ENCODE measurements at places on chromosomes 13 and 19.

DNA sequence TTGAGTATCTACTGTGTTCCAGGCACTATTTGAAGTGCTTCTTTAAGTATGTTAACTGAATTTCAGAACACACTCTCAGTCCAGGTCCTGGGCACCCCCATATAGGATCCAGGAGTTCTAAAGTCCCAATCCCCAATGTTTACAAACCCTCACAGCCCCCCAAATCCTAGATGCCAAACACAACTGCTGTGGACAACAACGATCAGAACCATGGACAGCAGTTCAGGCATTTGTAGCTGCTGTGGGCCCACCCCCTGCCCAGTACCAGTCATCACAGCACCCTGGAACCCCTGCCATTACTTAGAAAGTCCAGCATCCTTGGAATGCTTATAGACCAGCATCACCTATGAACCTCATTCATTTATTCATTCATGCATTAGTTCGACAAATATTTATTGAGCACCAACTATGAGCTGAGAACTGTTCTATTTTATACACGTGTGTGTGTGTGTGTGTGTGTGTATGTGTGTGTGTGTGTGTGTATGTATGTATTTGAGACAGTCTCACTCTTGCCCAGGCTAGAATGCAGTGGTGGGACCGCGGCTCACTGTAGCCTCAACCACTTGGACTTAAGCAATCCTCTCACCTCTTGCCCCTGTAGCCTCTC is 19.3 kb upstream of the SDHAF1 start:
- DNase-seq: peak; percentile 32

DNA sequence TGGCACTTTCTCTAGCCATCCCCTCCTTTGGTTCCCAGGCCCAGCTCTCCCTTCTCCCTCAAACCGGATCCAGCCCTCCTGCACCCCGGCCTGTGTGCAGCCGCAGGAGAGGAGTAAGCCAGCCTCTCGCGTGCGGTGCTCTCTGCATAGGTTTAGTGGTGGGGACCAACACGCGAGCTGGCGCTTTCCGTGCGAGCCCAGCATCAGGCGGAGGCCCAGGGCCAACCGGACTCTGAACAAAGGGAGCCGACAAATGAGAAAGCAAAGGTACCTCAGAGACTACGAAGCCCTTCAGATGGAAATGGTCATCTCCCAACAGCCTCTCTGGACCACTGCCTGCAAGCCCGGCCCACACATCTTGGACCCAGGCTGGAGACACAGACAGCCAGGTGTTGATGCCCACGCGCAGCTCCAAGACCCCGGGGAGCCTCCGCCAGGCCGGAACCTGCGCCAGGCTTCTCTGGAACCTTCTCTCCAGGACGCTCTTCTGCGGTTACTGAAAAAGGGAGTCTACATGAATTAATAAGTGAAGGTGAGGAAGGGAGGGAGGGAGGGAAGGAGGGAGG is 16.5 kb upstream of the LATS2 start:
- no peak for DNase-seq

GRCh38 chr13:44373247-44373600 is 400 bp upstream of the SERP2 start:
- DNase-seq: no peak

DNA sequence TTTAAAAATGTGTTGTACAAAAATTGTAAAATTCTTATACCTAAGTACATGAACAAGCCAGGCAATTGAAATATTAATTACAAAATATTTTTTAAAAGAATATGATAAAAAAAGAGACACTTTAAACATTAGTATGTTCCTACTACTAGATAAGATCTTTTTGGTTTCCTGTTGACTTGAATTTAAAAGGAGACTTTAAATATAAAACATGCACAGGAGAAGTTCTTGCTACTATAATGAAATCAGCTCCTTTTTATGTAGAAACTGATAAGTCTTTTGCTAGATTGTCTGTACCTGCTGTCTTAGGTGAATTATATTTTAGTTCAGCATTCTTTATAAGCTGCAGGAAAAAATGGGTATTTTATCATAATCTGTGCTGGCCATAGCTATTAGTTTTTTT is 140.2 kb downstream of the TNFSF13B start:
- no peak for DNase-seq

DNA sequence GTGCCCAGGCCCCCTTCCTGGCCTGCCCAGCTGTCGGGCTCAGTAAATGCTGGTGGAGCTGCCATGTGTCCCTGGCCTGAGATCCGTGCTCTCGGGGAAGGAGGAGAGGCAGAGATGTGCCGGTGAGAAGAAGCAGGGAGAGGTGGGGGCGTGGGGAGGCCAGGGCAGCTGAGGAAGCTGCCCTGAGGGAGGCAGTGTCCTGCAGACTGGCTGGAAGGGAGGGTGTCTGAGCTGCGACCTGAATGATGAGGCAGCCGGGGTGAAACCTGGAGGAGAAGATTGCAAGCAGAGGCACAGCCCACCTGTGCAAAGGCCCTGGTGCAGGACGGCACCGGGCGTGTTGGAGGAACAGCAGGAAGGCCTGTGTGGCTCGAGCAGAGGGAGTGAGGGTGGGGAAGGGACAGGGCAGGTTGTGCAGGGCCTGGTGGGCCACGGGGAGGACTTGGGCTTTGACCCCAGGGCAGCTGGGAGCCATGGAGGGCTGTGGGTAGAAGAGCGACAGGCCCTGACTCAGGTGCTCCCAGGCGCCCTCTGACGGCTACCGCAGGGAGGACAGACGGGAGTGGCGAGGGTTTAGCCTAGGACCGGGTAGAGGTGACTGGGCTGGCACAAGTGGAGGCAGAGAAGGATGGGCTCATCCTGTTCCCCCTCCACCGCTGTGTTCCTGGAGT is 14.0 kb upstream of the CELF5 start:
- DNase-seq: peak; percentile 74

GRCh38 chr13:75417012-75417384 is 65.0 kb downstream of the TBC1D4 start:
- no peak for DNase-seq

GRCh38 chr19:4327252-4327876 is 11.3 kb downstream of the STAP2 start:
- peak; percentile 53 for DNase-seq

GRCh38 chr13:109204252-109204651 is 574.8 kb downstream of the MYO16 start:
- DNase-seq: no peak

GRCh38 chr13:82687884-82688283 is 1194.4 kb downstream of the SLITRK1 start:
- no peak for DNase-seq

DNA sequence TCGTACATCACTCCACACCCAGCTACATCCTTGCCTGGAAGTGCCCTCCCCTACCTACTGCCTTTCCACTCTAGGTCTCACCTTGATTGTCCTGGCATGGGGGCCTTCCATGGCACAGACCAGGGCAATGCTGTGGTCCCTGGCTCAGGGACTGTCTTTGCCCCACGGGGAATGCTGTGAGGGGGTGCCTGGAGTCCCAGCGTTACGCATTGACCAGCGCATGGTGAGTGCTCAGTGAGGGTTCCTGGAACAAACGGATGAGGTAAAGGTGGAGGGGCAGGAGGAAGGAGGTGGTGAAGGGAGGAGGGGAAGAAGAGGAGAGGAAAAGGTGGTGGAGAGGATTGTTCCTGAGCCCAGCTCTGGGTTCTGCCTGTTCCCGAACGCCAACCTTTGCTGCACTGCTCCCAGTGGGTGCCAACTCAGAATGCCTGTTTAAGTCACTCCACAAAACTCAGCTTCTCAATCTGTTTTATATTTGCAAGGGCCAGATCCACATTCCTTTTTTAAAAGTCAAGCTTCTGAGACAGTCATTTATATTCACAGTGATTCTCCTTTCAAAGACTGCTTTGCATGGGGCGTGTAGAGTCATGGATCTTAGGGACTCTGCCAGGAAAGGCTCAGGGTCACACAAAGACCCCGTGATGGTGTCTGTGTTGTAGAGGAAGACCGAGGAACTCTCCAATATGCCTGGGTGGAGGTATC is 40.8 kb downstream of the CHST8 start:
- DNase-seq: no peak

GRCh38 chr13:73961181-73961580 is 173.0 kb downstream of the KLF12 start:
- no peak for DNase-seq

- no peak for DNase-seq
Measured at GRCh38 chr19:35963514-35963913, 27.3 kb downstream of the LRFN3 start.

DNA sequence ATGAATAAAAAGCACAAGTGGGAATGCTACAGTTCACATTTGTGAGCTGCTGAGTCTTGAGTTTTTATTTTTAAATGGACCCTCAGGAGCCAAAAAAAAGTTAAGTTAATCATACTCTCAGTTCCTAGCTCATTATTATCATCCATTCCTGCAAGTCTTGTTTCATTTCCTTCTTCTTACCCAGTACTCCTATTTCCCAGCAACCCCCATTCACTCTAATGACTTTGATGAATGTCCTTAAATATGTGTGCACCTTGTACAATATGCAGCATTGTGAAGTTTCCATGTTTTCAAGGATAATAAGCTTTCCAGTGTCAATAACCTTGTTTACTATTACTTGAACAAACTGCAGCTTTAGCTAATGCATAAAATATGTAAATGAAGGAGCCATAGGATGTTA is 366.2 kb downstream of the DCT start:
- DNase-seq: no peak

- DNase-seq: no peak
Measured at GRCh38 chr13:113144255-113144629, 14.2 kb upstream of the PROZ start.

DNA sequence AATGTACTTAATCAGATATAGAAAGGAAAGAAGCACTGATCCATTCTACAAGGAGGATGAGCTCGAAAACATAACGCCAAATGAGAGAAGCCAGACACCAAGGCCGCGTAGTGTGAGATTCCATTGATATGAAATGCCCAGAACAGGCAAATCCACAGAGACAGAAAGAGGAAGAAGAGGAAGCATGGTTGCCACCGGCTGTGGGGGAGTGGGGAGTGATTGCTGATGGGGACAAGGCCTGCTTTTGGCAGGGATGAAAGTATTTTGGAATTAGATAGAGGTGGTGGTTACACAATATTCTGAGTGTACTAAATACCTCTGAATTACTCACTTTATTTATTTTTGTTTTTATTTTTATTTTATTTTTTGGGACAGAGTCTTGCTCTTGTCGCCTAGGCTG is 50.2 kb upstream of the KLF2 start:
- DNase-seq: no peak

DNA sequence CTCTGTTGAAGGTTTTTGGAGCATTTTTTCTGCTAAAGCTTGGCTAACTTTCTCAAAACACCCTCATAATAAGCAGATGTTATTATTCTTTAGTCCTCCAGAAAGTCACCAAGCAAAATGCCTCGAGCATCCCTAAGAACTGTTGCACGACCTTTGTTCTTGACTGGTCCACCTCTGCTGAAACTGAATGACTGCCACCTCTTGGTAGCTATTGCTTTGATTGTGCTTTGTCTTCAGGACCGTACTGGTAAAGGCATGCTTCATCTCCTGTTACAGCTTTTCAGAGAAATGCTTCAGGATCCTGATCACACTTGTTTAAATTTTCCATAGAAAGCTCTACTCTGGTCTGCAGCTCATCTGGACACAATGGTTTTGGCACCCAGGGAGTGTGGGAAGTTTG is 254.8 kb downstream of the DCT start:
- no peak for DNase-seq

- no peak for DNase-seq
Measured at GRCh38 chr13:20814224-20814910, 40.6 kb upstream of the EEF1AKMT1 start.

- DNase-seq: no peak
Measured at GRCh38 chr13:65971541-65971940, 1258.6 kb downstream of the PCDH9 start.

DNA sequence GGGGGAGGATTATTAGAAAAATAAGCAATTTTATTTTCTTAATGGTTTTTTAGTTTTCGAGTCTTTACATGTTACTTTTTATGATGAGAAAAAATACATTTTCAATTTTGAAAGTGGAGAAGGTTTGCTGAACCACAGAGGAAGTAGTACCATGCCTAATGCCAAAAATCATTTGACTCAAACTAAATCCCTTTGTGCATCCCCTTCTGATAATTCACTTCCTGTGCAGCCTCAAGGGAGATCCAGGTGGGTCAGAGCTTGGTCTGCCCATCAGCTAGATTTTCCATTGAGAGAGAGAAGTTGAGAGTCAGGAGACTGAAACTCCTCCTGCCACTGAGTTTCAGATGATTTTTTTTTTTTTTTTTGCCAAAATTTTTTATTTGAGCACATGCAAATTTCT is 571.7 kb downstream of the LIG4 start:
- DNase-seq: no peak

GRCh38 chr13:101846701-101847100 is 394.2 kb downstream of the ITGBL1 start:
- DNase-seq: no peak

DNA sequence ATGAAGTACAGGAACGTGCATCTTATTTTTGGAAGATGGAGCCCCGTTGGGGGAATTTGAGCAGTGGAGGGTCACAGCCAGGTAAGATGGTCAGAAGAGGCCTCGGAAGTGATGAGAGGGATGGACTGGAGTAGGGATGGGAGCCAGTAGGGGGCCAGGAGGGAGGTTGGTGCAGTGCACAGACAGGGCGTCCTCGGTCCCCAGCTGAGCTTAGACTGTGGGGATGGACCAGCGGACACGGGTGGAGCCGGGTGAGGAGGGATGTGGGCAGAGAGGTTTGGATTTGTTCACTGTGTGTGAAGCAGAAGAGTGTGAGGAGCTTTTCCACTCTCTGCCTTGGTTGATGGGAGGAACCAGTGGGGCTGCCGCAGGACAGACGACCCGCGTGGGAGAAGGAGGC is 10.6 kb downstream of the RPS9 start:
- no peak for DNase-seq

GRCh38 chr19:28297036-28297435 is 915.9 kb downstream of the UQCRFS1 start:
- DNase-seq: no peak

- DNase-seq: no peak
Measured at GRCh38 chr19:4303819-4304537, 420 bp upstream of the FSD1 start.

DNA sequence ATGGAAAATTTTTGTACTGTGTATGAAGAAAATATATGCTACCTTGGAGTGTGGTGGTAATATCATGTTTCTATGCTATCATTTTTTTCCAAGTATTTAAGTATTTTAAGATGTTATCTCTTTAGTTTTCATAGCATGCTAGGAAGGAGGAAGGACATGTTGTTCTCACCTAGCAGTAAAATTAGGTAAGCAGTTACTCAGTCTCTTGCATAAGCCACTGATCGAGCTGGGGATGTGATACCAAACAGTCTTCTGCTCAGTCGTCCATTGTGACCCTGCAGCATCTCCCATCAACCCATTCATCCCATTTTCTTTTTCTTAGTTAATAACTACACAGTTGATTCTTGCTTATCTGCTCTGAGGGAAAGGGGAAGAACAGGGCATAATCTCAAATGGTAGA is 130.6 kb downstream of the KLF5 start:
- no peak for DNase-seq

- peak; percentile 5 for DNase-seq
Measured at GRCh38 chr13:81017513-81018152, 676.7 kb upstream of the SPRY2 start.

GRCh38 chr13:42247883-42248282 is 24.1 kb upstream of the AKAP11 start:
- no peak for DNase-seq

- DNase-seq: peak; percentile 94
Measured at GRCh38 chr19:36605101-36605876, at the start of gene ZNF382. TSS of gene ZNF382 (plus strand) at chr19:36605313. CDS start at chr19:36609915, 4,602 bp downstream.
